ENCODE measurements at places on chromosomes 7 and 10.

- no peak for DNase-seq
Observed at GRCh38 chr7:159147687-159148086, 3.0 kb upstream of the VIPR2 start.

GRCh38 chr7:130932667-130933432 lies 198.8 kb upstream of the KLF14 start:
- no peak for DNase-seq

- no peak for DNase-seq
Observed at GRCh38 chr10:69416695-69417094, at the start of gene TACR2. Gene TACR2 (minus strand): TSS chr10:69416918. CDS start chr10:69416323, 595 bp downstream.

DNA sequence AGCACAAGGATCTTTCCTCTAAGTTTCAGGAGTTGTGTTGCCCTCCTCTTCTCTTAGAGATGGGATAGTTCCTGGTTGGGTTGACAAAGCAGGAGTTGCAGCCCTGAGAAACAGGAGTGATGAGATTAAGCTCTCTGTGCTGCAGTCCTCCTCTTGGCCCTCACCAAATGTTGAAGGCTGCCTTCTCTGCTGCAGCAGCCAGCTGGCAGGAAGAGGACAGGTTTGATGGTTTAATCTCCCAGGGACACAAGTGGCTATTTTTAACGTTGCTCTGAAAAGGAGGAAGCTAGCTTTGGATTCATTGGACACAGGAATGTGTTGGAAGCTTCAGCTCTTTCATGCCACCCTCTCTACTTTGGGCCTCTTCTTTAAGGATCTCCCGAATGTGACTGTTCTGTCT lies 9.4 kb downstream of the STRIP2 start:
- no peak for DNase-seq

DNA sequence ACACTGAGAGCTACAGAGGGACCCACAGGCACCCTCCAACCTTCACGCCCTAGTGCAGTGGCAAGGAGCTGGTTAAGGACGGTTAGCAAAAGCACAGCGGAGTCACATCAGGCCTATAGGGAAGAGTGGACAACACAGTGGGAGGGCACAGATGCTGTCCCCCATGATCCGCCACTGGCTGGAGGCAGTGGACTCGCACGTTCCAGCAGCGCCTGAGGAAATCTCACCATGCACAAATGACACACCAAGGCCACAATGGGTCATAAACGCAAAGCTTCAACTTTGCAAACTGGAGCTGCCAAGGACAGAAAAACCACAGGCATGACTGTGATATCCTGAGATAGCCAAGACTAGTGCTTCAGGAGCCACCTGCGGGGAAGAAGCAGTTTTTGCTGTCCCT lies 58.8 kb downstream of the GRB10 start:
- DNase-seq: no peak

DNA sequence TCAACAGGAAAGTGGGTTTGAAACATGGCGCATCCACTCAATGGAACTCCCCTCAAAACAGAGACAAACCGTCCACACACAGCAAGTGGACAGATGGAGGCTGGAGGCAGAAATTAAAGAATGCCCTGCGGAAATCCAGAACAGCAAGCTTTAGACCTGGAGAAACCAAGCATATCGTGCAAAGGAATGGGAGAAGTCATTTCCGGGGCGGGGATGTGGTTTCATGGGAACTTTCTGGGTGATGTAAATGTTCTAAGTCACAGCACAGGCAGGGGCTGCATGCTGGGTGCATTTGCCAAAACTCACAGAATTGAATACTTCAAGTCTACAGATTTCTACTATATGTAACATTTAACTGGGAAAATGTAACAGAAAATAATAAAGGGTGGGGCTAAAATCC lies 213.0 kb downstream of the PTPRN2 start:
- DNase-seq: no peak

DNA sequence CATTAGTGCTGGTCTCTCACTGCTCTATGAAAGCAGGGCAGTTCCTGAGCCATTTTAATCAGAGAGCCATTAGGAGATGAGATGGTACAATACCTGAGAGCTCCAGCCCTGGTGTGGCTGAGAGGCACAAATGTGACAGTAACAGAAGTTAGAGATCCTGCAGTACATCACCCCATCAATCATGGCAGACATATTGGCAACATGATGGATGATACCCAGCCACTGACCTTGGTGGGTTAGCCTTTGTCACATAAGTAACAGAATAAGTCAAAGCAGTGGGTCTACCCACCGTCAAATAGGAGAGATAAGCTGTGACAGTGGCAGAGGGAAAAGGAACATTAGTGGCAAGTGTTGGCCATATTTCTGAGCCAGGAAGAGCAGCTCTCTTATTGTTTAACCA lies 53.3 kb upstream of the NXPH1 start:
- no peak for DNase-seq

Measured in left hindlimb (tissue), 1 donor.